ENCODE measurements at places on chromosomes 7 and 10. TPM values are rescaled to one million over a fixed set of nuclear protein-coding genes. Genes with fewer than 3 reads are reported as not detected.

TCERG1L gene
- total RNA-seq = not detected

LRIT2 gene
- total RNA-seq = not detected

RBP3 gene
- not detected for total RNA-seq

PON1 gene
- 0.66 TPM for total RNA-seq

C10orf53 gene
- not detected for total RNA-seq

SORCS1 gene
- not detected for total RNA-seq

HTR7 gene
- 0.07 TPM for total RNA-seq

LAMB1 gene
- 132 TPM for total RNA-seq
